Pulmonary artery endothelial cell (primary cell): ENCODE measurements at places on chromosomes 11 and 22.

GRCh38 chr22:27241430-27242321, 559.9 kb downstream of the MN1 start:
- peak; percentile 19 for DNase-seq

- DNase-seq, result no peak
These were observed 8.5 kb downstream of the PIM3 start for GRCh38 chr22:49968831-49969661.

GRCh38 chr11:79290761-79291160, 150.1 kb downstream of the TENM4 start:
- no peak for DNase-seq

DNA sequence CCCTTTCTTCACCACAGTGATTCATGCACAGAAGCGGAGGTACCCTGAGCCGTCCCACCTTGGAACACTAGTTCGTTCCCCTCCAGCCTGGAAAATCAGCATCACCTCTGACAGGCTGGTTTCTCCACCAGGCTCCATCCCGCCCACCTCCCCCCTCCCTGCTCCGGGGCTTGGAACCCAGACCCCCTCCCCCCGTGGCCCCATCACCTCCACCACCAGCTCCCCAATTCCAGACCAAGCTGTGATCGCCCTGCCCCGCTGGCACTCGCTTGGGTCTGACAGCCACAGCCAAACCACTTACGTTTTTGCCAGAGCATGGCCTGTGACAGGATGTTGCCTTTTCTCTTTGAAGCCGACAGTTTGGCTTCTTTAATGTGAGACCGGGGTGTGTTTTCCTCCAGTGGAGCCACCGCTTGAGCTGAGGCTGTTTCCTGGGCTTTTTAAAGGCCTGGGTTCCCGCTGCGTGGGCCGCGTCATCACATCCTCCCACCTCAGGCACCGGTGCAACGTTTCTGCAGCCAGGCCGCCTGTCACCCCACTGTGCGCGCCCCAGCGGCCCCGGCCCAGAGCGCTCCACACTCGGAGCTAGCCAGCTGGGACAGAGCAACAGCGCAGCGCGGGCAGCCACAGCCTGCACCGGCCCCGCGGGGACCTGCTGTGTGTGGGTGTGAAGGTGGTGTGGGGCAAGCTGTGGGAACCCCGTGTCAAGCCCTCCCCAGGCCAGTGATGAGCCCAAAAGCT, at the start of gene POU2AF1:
TSS of gene POU2AF1 (minus strand) at position 415 of the 741 bp plus-strand sequence. CDS start at position 317, 98 bp downstream.
- no peak for DNase-seq

DNA sequence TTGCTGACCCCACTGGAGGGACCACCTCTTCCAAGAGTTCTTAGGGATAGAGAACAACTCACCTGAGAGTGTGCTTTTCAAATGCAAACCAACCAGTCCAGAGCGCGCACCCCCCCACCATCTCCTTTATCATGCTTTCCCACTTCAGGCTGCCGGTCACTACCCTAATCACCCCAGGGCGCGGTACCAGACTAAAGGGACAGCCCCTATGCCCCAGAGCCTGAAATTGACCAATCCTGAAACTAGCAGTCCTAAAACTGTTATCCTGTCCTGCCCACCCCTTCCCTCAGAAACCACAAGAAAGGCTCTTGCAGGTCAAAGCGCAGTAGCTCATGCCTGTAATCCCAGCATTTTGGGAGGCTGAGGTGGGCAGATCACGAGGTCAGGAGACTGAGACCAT, 37.0 kb downstream of the NEAT1 start:
- no peak for DNase-seq

DNA sequence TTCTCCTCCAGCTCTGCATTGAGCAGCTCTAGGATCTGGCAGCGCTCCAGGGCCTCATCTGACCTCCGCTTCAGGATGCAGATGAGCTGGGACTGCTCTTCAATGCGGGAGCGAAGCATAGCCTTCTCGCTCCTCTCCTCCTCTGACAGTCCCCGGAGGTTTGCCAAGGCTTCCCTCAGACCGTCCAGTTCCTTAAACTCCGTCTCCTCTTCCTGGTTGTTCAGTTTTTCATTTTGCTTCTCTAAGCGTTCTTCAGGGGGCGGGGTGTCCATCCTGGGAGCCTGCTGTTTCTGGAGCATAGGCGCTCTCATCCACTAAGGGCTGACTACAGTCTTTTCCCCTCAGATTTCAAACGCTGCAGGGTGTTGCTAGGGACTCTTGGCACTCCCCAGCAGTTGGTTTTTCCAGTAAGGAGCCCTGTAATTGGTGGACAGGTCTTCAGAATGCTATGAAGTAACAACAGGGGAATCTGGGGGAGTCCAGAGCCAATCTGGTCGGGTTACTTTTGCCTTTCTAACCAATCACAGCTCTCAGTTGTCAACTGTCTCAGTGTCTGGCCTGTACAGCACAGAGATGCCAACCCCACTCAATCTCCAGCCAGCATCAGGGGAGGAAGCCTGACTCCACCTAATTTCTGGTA, at the start of gene CCDC89:
TSS of gene CCDC89 (minus strand) at position 376 of the 640 bp plus-strand sequence. CDS start at position 311, 65 bp downstream.
- no peak for DNase-seq

- no peak for DNase-seq
These were observed 722.6 kb upstream of the TENM4 start for GRCh38 chr11:80163441-80163840.

GRCh38 chr11:6219359-6219758, 14.0 kb downstream of the C11orf42 start:
- peak; percentile 45 for DNase-seq

GRCh38 chr22:42368379-42369249, 63.6 kb downstream of the NFAM1 start:
- DNase-seq, result no peak

- no peak for DNase-seq
These were observed 9.2 kb upstream of the CBL start for GRCh38 chr11:119196833-119197483.

DNA sequence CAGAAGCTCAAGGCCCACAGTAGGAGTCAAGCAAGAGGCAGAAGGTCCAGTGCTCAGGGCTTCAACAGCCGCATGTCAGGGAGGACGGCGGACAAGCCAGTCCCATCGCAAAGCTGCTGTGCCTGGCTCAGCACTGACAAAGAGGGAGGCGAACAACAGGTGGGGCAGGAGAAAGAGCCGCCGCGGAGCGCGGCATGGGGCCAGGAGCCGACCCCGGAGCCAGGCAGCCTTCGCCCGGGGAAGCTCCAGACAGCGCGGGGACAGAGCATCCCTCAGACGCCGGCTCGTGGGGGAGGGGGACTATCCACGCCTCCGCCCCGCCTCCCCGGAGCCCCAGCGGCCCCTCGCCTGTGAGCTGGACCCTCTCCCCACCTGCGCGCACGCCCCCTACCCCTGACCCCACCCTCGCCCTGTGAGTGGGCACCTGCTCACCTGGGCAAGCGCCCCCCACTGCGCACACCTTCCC, 369 bp downstream of the DHCR7 start:
- DNase-seq, result no peak

- DNase-seq, result no peak
These were observed at the start of gene SAA1 for GRCh38 chr11:18265949-18266348. Gene SAA1 (plus strand): TSS chr11:18266264. CDS start chr11:18266888, 624 bp downstream.

DNA sequence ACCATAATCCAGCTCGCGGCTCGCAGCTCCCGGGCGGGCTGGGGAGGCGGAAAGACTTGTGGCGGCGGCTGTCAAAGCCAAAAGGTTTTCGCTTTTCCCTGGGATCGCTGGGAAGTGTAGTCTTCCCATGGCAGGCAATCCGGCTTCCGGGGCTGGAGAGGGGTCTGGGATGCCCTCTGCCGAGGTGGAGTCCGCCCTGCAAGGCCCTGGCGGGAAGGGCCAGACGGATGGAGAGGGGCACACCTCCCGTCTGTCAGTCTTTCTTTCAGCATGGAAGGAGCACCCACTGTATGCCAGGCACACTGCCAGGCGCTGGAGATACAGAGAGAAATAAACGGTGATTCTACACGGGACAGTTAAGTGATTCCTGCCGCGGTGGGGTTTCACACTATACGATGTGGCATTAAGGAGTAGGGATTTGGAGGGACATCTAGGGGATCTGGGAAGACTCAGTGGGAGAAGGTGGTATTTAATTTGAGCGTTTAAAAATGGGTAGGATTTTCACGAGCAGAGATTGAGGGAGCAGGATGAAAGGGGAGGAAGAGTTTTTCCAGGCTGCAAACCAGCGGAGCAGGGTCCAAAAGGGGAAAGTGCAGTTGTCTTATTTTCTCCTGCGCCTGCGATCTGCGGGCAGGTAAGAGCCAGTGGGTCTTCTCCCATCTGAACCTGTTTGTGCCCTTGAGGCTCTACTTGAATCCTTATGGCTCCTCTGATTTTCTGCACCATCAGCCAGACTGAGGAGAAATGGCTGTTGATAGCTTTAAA, at the start of gene BACE1:
TSS of gene BACE1 (minus strand) at position 60 of the 765 bp plus-strand sequence. CDS start 461 bp downstream, outside the sequence.
- peak; percentile 44 for DNase-seq

GRCh38 chr22:21754523-21754922, 18.9 kb upstream of the YPEL1 start:
- no peak for DNase-seq

DNA sequence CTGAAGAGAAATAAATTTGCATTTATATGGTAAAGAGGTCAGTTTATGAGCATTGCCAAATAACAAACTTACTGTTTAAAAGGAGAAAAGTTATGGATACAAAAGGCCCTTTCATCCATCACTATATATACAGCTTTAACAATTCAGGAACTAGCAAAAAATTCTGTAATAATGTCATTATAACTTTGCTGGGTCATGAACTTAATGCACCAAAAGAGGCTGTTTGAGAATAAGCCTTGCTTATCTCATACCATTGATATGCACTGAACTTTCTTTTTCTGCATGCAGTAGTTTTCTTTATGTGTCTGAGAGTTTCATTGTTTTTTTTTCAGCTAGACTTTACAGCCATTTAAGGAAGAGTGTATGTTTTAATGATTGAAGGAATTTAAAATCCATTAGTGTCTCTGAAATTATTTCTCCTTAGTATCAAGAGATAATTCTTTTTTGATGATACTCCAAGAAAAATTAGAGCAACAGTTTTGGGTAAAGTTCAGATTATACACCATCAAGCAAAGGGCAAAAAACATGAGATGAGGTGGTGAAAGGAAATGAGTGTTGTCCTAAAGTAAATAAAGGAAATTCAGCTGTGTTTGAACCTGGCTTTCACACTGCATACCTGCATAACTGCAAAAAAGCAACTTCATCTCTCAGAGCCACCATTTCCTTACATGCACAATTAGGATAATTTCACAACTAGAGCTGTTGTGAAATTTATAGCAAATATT, 188.2 kb upstream of the ANO3 start:
- DNase-seq, result no peak

- DNase-seq, result no peak
These were observed 88.9 kb upstream of the DDI1 start for GRCh38 chr11:103947546-103947919.

DNA sequence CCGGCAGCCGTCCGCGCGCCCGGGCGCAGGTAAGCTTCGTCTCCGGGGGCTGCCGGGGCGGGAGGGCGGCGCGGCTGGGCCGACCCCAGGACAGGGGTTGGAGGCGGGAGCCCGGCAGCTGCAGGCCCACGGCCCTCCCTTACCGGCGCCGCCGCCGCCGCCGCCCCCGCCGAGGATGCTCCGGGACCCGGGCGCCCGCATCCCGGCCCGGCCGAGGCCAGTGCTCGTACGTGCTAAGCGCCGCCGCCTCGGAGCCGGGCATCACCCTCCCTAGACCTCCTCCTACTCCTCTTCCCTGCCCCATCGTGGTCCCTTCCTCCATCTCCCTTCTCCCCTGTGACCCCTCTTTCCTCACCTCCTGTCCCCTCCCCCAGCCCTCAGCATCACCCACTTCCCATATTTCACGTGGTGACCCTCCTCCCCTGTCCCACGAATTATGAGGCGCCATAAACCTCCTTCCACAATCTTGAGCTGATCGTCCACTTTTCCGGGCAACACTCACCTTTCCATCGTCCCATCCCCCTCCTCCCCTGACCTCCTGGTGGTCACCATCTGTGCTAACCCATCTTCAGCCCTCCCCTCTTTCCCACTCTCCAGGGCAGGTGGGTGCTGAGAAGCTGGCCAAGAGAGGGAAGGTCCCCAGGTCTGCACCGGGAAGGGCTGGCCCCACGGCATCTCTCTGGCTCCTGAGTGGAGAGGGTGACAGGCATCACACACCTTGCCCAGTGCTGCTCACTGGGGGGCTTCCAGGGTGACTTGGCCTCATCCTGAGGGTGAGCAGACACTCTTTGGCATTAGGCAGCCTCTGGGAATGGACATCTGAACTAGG, 612 bp downstream of the ASPHD2 start:
- DNase-seq, result no peak

DNA sequence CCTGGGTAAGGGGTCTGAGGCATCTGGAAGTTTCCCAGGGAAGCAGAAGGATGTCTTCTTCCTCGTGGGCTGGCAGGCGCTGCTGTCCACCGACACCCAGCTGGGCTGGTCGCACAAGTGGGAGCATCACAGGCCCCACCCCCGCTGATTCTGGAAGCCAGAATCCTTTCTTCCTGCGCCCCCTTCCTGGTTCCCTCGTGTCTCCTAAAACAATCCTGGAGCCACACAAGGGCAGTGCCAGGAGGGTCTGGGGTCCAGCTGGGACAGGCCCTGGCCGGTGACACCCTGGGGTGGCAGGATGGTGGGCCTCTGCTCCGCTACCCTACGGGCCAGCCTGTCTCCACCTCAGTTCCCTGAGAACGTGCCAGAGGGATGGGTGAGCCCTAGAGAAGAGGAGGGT, 4.2 kb downstream of the LSP1 start:
- no peak for DNase-seq

DNA sequence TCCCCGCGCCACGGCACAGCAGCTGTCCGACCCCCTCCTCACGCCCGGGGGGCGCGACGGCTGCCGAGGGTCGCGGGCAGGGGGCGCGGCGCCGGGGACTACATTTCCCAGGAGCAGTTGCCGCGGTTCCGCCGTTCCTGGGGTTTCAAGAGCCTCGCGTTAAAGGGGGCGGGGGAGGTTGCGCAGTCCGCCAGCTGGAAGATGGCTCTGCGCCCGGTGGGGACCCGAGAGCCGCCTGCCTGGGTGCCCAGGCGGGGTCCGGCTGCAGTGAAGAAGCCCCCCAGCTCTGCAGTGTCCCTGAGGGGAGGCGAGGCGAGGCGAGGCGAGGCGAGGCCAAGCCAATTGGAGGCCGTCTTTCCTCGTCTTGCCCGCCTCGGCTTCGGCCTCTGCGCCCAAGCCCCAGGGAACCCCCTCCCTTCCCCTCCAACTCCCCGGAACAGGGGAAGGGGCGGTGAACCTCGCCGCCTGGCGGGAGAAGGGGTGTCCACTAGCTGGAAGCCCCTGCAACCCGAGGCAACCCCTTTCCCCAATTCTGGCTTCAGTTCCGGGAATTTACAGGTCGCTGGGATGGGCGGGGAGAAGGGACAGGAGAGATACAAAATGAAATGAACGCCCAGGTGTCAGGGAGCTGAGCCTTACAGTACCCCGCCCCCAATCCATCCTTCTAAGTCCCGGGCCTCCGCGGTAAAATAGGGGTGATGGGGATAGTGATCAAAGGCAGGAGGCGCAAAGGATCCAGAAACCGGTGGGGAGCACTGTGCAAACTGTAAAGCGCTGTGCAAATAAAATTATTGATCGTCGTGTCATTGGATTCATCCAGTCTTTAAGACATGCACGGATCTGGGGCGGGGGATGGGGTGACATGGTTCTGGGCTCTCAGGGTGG, 5.2 kb upstream of the GCAT start:
- no peak for DNase-seq
